ENCODE measurements at places on chromosomes 12 and 14.
A peak's percentile ranks its signal among the peaks of the same experiment; 100 is the strongest.

GRCh38 chr14:73502017-73502619, 11.4 kb downstream of the RIOX1 start:
- no peak for DNase-seq

- DNase-seq, result peak; percentile 17
These were observed 830 bp downstream of the PPP4R3A start for GRCh38 chr14:91509083-91509877.

GRCh38 chr12:122072031-122072970, 6.3 kb upstream of the MLXIP start:
- no peak for DNase-seq

DNA sequence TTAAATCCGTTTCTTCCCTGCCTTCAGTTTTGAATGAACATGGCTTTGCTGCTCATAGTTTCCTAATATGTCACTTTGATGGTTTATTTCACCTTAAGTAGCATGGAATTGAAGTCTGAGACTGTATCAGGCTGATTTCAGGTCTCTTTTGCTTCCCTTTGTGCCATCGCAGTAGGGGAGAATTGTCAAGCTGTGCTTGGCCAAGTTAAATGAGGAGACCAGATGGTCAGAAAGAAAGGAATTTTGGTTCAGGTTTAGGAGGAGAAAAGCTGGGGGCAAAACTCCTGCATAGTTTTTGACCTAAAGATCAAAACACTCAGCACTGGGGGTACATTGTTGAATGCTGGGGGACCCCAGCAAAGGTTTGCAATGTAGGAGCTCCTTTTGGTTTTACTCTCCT, 398.4 kb downstream of the NUAK1 start:
- DNase-seq, result no peak

DNA sequence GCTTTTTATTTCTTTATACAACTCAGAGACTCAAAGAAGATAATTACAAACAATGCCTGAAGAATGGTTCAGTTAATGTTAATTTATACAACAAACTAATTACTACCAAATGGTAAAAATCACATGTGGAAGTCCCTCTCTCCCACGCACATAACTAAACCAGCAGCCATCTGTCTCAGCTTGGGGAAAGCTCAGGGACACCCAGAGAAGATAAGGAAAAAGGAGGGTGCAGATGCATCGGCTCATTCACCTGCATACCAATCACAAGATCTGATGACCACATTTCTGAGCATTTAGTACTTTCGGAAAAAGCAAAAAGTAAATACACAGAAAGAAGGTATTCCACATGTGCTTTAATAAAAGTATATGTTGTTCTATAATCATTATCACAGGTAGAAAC, 136.3 kb downstream of the SOX5 start:
- no peak for DNase-seq

DNA sequence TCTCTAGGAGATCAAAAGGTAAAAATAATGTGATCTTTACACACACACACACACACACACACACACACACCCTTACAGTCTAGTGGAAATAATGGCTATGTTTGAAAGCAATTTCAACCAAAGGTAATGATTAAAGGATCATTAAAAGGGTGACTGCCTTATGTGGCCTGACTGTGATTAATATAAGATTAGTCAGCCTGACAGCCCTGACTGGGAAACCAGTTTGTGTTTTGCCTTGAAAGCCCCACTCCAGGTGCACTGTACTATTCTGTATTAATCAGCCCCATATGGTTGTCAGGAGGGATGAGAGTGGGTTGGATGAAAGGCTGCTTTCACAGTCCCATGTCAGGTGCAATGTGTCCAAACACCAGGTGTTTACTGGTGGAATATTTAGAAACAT, 10.5 kb downstream of the RASSF9 start:
- no peak for DNase-seq

DNA sequence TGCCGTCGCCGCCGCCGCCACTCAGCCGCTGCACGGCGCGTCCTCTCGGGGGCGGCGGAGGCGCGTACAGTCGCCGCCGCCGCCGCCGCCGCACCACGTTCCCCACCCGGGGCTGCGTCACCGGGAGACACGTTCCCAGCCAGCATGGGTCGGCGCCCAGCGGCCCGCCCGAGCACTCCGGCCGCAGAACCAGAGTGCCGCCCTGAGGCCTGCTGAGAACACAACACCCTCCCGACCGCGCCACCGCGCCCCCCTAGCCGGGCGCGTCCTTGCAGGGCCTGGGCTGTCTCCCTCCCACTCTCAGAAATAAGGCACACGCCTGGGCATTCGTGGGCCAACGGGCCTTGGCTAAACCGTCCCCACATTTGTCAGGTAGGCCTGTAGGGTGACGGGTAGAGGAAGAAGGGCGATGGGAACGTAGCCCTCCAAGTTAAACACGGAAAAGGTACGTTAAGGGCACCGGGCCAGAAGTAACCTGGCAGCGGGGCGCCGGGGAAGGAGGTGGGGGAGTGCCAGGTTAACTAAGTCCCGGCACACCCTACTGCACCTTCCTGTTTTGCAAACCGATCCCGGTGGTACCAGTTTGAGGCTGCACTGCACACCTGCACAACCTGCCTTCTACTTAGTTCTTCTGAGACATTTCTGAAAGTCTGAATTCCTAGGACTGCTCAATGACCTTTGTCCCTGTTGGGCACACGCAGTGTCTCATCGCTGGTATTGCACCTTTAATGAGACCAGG, at the start of gene MAP4K5:
MAP4K5 (minus strand) TSS at position 68 of the 739 bp plus-strand sequence. CDS start 520 bp downstream, outside the sequence.
- peak; percentile 81 for DNase-seq

- no peak for DNase-seq
These were observed 161.7 kb upstream of the PLEKHA5 start for GRCh38 chr12:18967814-18968213.

- DNase-seq, result no peak
These were observed 41.5 kb upstream of the NPAS3 start for GRCh38 chr14:32896979-32897697.

- DNase-seq, result peak; percentile 66
These were observed 71.3 kb downstream of the ANKRD9 start for GRCh38 chr14:102437997-102438915.

GRCh38 chr14:61533513-61534255, 161.6 kb upstream of the HIF1A start:
- no peak for DNase-seq

DNA sequence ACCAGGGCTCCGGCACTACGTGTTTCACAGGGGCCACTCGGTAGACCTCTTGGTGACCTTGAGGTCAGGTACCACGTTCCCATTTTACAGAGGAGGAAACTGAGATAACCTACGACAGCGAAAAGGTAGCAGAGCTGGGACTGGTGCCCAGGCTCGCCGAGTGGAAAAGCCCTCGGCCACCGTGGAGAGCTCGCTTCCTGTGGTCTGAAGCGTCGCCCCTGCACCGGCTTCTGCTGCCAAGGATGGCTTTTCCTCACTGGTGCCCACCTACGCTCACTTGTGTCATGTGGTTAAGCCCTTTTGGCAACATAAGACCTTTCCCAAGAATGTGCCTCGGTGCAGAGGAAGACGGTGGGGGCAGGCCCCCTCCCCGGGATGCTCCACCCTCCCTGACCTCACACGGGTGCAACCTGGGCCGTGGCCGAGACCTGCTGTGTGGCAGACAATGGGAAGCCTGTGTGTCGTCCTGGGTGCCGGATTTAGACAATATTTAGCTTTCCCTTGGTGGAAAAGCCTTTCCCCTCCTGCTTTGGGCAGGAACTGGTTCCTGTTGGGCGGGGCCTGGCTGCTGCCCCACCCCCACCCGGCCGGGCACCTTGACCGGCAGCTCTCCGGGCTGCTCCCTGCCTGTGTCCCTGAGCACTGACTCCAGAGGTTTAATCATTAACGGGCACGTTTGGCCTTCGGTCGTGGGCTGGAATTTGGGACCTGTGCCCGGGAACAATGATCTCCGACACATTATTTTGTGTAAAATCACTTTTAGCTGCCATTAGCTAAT, 32.4 kb upstream of the PPP1R13B start:
- DNase-seq, result no peak

DNA sequence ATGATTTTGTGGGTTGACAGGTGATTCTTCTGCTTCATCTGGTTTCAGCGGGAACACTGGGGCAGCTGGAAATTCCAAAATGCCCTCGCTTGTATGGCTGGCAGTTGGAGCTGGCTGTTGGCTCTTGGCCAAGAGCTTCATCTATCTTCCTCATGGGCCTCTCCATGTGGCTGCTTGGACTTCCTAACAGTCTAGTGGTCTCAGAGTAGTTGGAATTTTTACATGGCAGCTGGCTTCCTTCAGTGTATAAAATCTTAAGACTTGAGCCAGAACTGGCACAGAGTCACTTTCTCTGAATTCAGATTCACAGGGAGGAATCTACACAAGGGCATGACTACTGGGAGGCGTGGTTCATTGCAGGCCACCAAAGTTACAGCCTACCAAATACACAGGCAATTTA, 204.9 kb upstream of the RMST start:
- no peak for DNase-seq

DNA sequence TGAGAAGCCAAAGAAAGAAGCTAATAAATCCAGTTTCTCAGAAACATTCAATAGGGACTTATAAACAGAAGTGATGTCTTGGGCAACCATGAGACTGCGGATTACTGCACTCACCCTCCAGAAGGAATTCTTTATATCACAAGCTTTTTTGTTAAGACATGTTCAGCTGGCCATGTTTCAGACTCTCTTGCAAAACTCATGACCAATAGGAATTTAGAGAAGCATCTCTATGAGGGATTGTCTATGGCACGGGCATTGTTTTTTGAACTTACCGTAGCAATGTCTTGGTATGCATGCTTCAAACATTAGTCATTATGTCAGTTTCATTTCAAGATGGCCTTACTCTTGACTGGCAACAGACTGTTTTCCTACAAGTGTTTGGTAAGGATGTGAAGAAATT, 15.5 kb upstream of the ZNF268 start:
- no peak for DNase-seq

GRCh38 chr14:64610049-64610746, 60.4 kb downstream of the PPP1R36 start:
- no peak for DNase-seq

DNA sequence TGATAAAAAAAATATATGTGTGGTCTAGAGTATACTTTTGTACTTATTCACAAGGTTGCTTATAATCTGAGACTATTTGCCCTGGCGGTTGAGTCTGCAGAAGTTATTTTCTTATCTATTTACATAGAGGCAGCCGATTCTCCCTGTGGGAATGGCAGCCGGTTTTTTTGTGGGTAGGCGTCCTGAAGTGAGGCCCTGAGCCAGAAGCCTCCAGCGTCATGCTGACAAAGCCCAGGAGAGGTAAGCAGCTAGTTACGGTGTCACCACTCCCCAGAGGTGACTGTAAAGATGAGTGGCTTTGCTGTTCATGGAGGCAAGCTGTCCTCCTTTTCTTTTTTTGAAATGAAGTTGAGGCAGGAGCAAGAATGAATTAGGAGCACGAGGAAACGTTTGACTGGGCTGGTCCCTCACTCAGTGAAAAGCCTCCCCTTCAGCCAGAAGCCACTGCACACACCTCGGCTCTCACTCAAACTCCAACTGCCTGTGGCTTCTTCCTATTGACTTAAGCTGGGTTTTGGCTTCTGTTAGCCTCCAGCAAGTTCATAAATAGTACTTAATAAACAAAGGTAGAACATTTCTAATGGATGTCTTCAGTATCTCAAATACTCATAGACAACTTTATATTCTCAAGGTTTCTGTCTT, 21.5 kb downstream of the PAX9 start:
- DNase-seq, result no peak

- no peak for DNase-seq
These were observed 8.3 kb upstream of the WSCD2 start for GRCh38 chr12:108120863-108121165.

DNA sequence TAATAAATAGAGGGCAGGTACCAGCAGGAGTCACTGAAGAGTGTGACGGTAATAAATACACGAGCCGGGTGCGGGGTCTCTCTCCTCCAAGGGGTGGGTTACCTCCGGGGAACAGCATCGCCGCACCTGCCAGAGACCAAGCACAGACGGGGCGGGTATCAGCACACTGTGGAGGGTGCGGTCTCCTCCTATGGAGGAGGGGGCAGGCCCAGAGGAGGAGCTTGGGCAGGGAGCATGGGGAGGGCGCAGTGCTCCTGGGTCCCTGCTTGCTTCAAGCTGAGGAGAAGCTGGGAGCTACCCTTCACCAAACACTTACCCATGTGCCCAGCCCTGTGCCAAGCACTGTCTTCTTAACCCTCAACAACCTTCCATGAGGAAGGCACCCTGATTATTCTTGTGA, 12.8 kb downstream of the PGF start:
- no peak for DNase-seq

DNA sequence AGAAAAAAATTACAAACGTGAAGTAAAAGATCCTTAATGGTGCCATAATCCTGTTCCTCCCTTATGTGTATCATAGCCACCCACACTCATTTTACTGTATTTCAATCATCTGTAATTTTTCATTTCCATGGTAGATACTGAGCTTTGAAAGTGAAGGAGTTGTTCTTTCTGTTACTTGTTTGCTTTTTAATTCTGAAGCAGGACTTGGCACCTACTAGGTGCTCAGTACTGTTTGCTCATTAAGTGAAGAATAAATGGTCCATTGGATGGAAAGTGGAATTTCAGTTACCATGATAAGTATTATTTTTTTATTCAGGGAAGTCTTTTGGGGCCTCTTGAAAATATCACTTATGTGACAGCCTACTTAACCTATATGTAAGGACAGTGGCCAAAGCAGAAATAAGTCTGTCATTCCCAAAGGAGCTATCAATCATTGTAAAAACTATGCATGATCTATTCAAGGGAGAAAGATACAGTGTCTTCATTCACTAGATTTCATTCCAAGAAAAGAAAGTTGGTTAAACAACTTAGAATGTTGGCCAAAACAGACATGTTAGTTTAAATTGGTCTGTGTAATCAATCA, 1244.4 kb upstream of the SEL1L start:
- DNase-seq, result no peak

DNA sequence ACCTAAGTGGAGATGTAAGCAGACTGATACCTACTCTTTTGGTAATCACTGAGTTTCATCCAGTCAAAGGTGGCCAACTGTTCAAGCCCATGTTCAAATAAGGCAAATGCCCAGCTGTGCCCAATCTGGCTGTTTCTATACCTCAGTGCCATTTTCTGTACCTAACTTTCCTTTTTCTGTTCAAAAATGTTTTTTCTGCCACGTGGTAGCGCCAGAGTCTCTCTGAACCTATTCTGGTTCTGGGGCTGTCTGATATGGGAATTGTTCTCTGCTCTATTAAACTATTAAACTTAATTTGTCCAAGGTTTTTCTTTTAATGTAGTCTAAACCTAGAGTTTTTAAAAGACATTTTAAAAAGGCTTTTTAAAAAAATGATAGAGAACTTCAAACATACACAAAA, 391.2 kb downstream of the NOVA1 start:
- DNase-seq, result no peak

- DNase-seq, result no peak
These were observed 42.5 kb upstream of the MYBPC1 start for GRCh38 chr12:101552277-101552676.

GRCh38 chr12:31300341-31300740, 25.6 kb downstream of the SINHCAF start:
- no peak for DNase-seq

- no peak for DNase-seq
These were observed 159.8 kb downstream of the KCNH5 start for GRCh38 chr14:62885451-62885850.

GRCh38 chr12:92402415-92402814, 256.8 kb upstream of the BTG1 start:
- no peak for DNase-seq

DNA sequence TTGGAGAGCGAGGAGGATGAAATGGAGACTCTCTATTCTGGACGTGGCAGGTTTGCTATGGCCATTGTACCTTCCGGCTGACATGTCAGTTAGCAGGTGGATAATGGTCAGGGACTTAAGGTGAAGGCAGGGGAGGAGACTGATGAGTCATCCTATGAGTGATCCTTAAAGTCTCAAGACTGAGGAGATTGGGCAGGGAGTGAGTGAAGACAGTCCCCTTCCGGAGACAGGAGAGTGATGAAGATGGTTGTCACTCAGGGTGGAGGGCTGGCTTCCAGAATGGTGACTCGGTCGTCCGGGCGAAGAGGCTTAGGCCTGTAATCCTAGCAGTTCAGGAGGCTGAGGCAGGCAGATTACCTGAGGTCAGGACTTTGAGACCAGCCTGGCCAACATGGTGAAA, 49.8 kb upstream of the CCDC63 start:
- no peak for DNase-seq

Measured in T-helper 17 cell (primary cell).